Stimulated activated CD8-positive, alpha-beta memory T cell treated with anti-CD3 and anti-CD28 coated beads, Interleukin-4, amount 100 ng/mL, for 4 hours (primary cell): ENCODE measurements at places on chromosomes 6 and 20.
A peak's percentile ranks its signal among the peaks of the same experiment; 100 is the strongest.

- no peak for DNase-seq
Measured at GRCh38 chr20:49985157-49985556, 2.4 kb downstream of the SNAI1 start.

- DNase-seq = no peak
Measured at GRCh38 chr6:160933256-160933655, 58.3 kb upstream of the MAP3K4 start.

DNA sequence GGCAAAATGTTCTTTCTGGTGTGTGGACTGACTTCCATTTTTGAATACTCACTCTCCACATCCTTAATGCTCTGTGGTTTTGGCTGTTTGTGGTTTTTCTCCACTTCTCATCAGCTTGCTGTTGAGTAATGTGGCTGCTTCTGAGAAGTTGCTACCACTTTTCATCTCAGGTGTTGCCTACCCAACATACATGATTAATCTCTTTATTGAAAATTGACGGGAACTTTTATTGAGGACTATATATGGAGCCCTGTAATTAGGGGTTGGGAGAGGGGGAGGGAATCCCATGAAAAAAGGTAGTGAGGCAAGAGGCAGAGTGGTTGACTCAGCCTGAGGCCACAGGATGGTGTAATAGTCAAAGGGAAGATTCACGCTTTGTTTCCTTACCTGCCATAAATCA, 17.6 kb downstream of the IL22RA2 start:
- DNase-seq = no peak

- DNase-seq = no peak
Measured at GRCh38 chr6:109610590-109610989, 80.4 kb downstream of the AK9 start.

DNA sequence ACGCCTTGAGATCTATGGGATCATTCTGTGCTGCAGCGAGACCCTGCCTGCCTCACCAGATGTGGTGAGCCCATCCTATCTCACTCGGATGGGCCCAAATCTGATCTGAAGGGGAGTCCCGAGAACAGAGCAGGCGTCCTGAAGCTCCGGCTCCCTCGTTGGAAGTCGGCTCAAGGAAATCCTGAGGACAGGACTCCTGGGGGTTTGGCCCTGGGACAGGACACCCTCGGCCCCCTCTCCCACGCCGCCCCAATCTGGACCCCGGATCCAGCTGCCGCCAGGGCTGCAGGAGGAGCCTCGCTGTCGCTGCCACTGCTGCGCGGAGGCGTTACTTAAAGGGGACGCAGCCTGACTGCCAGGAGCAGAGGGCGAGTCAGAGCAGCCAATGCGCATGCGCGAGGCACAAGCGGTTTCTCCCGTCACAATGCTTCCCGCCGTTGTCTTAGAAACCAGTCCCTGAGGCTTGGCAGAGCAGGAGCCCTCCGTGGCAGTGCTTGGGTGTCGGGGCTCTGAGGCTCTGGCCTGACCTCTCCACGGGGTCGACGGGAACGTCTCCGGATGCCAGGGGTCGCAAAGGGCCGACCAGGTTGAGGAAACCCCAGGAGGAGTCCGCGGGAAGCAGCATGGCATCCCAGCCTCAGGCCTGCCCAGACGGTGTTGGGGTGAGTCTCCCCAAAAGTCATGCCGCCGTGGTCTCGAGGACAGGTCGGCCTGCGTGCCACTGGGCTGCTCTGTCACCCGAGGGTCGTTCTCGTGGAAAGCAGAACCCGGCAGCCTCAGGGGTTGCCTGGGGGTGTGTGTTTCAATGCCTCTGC, 1567.8 kb upstream of the DEFB115 start:
- DNase-seq = peak; percentile 2

DNA sequence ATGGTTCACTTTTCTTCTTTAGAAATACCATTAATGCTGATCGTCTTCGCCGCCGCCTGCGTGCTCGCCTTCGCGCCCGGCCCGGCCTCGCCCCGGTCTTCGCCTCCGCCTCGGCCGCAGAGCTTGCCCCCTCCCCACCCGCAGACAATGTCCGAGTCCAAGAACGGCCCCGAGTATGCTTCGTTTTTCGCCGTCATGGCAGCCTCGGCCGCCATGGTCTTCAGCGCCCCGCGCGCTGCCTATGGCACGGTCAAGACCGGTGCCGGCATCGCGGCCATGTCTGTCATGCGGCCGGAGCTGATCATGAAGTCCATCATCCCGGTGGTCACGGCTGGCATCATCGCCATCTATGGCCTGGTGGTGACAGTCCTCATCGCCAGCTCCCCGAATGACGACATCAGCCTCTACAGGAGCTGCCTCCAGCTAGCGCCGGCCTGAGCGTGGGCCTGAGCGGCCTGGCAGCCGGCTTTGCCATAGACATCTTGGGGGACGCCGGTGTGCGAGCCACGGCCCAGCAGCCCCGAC, 4.8 kb upstream of the PRPH2 start:
- no peak for DNase-seq

DNA sequence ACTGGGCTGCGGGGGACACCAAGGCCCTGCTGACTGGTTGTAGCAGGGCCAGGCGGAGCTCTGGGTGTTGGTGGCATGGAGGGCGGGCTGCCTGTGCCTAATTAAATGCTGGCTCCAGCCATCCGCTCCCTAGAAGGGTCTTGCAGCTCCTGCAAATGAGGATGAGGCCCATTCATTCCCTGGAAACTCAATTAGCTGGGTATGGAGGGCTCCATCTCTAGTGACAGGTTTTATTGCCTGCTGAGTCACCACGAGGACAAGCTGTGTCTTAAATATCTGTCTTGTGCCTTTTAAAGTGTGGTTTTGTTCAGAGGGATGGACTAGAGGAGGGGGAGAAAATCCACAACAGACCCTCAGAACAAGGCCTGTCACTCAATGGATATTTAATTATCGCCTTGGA, 60.9 kb downstream of the SULF2 start:
- no peak for DNase-seq

DNA sequence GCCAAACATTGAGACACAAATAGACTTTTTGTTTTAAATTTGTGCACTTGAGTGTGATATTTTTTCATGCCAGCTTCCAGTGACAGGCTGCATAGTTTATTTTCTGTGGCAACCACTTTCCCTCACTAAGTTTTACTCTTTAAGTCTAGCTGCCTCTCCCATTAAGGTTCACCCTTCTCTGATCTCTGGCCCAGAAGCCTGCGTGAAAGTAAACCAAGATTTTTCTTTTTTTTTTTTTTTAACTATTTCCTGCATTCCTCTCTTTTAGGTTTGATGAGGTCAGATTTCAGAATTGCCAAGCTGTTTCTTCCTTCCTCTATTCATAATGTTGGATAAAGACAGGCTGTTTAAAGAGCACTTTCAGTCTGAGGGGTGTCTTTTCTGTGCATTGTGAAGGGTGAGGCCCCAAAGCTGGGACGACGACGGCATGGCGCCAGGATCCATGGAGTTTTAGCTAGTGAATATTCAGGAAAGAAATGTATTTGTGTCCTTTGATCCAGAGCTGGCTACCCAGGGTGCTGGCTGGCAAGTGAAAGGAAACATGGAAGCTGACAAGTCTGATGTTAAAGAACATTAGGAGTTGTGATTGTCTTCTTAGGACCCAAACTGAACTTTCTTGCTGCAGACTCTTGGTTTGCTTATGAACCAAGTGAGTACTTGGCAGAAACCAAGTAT, 50.7 kb downstream of the DOK5 start:
- DNase-seq = no peak

DNA sequence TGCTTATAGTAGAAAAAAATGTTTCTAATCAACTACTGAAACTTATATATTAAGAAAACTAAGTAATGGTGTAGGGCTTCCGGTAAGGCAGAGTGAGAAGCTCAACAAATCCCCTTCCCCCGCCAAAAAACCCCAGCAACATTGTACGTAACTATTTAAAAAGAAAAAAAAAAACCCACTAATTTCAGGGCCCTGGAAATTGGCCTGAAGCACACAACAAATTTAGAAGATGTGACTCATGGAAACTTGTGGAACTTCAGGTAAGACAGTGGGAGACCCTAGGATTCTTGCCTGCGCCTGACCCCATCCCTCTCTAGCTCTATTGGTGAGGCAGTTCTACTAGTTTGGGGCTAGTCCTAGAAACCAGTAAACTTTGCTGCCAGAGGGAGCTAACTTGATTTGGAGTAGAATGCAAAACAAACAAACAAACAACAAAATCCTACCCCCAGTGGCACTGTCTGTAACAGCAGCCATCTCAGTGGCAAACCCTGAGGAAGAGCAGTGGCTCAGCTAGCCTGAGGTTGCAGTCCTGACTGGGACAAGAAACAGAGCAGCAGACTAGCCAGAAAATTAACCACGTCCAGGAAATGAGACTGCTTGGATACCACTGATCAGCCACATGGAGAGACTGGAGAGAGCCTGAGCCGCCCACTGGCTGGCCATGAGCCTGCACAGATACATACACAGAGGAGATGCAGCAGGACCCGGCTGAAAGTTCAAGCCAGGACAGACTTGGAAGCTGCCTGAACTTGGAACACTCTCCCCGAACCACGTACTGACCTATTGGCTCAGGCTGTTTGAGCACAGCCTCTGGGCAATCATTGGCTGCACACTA, 135.1 kb downstream of the TBXT start:
- no peak for DNase-seq

DNA sequence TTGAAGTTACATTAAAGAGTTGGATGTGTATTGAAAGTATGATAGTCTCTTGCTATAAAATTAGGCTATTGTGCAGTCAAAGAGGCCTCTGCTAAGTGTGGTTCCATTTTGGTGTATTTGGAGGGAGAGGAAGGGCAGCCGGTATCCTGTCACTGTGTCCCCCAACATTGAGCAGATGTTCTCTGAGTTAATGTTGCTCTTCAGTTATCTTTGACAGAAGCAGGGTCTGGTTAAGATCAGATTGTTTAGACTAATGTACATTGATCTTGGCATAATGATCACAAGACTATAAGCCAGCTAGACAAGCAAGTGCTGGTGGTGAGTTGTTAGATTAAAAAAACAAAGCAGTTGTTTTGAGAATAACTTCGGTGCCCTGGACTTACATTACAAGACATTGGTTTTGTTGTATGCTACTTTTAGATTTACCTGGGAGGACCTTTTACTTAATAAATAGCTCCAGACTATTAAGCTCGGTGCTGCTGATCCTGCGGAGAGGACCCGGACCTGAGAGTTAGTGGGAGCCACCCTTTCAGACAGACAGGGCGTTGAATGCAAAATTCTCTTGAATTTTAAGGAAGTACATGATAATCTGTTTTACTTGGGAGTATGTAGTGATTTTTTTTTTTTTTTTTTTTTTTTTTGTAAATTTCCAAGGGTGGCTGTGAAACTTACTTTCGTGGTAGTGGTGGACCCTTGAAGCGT, 97.8 kb downstream of the JARID2 start:
- no peak for DNase-seq

DNA sequence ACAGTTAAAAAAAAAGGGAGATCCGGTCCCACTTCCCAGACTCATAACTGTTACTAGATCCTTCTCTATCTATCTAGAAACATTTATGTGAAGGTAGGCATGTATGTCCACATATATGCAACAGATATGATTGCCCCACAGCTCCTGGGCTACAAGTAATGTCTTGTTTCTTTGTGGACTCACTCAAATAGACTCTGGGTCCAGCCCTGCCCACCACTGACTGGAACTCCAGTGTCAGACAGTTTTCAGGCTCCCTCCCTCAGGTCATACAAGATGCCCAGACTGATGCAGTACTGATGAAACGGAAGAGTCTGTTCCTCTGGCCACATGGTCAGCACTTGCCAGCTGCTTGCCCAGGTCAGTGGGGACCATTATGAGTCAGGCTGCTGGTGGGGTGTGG, 30.8 kb upstream of the IER3 start:
- DNase-seq = no peak
